CD4-positive, alpha-beta T cell treated with Interleukin-12 subunit alpha and Interleukin-12 subunit beta, for 1 hour (primary cell): ENCODE measurements at places on chromosomes 2 and 18.
A peak's percentile ranks its signal among the peaks of the same experiment; 100 is the strongest.

DNA sequence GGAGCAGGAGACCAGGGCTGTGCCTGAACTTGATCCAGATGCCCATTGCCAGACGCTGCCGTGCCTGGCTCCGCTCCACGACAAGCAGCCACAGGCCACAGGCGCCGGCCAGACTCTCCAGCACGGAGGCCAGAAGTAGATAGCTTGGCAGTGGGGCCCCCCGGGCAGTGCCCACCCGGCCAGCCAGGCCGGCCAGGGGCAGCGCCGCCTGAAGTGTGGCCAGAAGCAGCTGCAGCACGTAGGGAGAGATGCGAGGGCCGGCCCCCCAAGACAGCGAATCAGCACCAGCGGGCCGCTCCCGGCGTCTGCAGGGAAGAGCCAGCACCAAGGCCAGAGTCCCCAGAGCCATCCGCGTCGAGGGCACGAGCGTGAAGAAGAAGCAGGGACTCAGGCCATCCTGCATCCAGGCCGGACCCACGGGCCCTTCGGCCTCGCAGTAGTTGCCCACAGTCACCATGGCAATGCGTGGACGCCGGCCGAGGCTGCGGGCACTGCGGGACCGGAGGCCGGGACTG is 484 bp downstream of the ABCB6 start:
- DNase-seq = peak; percentile 18

DNA sequence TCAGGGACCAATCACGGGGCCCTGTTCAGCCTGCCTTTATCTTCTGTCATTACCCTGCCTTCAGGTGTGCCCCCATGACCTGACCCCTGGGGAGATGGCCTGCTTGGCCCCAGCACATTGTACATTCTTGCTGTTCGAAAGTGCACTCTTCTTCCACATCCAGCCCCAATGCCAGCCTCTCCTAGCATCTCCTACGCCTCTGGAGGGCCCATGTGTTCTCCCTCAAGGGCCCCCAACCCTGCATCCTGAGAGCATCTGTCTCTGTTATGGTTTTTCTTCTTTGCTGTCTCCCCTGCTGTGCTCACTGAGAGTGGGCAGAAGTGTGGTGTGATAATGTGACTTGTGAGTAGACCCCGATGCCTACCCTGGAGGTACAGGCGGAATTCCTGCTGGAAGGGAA is 41.5 kb upstream of the OTOS start:
- DNase-seq = no peak

DNA sequence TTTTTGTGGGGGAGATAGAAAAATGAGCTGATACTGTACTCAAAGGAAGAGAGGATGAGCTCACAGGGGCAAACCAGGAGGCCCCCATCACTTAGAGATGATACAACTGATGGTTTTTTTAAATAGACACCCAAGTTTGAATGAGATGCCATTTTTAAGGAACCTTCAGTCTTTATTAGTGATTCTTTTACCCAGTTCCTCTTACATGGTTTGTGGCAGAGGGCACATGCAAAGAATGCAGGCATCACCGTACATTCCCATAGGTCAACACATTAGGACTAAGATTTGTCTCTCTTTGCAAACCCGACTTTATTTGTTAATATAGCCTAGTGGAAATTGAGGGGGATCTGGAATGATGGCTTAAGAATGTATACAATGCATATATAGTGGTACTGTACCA is 250.9 kb downstream of the ASXL3 start:
- no peak for DNase-seq

- DNase-seq = no peak
These were observed 93.0 kb upstream of the ID2 start for GRCh38 chr2:8588831-8589191.

DNA sequence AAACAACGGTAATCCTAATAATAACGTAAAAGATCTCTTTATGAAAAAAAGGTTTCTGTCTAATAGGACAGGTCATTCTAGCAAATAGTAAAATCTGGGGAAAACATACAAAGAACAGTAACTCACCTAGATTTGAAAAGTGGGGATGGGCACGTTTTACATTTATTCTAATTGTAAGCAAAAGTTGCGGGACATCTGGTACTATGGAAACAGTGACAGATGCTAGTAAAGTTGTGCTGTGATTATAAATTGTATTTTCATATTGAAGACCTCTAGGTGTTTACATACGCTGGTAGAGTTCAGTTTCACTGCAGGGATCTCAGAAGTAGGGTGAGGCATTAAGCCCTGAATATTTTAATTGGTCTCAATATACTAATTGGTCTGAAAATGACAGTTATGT is 422.5 kb downstream of the DPP10 start:
- no peak for DNase-seq

GRCh38 chr2:157420771-157421323 is 23.0 kb downstream of the CYTIP start:
- peak; percentile 58 for DNase-seq

- DNase-seq = no peak
These were observed 175.5 kb downstream of the TPGS2 start for GRCh38 chr18:36653141-36653869.

GRCh38 chr18:44061438-44061837 is 619.2 kb upstream of the SETBP1 start:
- no peak for DNase-seq

- no peak for DNase-seq
These were observed 11.4 kb upstream of the ARHGAP25 start for GRCh38 chr2:68723181-68723580.

DNA sequence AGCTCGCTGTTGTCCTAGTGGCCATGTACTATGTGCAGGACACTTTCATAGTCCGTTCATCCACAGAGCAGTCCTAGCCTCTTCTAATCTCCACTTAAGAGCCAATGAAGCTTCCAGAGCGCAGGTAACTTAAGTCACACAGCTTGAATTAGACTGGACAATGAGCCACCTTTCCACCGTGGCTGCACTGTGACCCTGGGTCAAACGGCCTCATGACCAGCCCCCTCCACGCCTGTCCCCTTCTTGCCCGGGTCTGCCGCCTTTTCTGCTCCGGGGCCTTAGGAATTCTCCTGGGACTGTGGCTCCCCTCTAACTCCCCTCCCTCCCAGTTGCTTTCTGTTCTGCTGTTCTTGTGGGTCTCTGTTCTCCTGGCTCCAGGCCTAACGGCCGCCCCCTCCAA is 8.4 kb upstream of the PRKCE start:
- no peak for DNase-seq

DNA sequence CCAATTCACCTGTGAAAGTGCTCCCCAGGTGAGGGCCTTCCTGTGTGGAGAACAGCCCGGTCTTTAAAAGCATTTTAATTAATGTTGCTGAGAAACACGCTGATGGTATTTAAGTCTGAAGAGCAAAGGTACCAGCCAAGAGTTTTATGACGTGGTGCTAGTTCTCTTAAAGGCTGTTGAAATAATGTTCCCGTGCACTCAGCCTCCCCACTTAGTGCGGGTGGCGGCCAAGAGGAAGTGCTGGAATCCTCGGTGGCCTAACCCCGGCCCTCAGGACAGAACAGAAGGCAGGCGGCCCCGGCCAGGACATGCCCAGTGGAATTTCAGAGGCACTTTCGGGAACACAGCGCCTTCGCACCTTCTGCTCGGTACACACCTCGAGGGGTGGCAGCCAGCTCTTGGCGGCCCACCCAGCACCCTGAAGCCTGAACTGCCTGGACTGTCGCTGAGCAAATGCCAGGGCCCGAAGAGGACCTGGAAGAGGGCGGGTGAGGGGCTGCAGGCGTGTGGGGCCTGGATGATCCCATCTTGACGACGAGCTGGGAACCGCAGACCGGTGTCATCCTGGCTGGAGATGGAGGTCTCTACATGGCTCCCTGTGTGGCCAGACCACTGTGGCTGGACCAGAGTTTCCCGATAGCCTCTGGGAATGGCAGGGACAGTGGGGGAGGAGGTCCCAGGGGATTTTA is 142.9 kb downstream of the ASB1 start:
- DNase-seq = no peak

DNA sequence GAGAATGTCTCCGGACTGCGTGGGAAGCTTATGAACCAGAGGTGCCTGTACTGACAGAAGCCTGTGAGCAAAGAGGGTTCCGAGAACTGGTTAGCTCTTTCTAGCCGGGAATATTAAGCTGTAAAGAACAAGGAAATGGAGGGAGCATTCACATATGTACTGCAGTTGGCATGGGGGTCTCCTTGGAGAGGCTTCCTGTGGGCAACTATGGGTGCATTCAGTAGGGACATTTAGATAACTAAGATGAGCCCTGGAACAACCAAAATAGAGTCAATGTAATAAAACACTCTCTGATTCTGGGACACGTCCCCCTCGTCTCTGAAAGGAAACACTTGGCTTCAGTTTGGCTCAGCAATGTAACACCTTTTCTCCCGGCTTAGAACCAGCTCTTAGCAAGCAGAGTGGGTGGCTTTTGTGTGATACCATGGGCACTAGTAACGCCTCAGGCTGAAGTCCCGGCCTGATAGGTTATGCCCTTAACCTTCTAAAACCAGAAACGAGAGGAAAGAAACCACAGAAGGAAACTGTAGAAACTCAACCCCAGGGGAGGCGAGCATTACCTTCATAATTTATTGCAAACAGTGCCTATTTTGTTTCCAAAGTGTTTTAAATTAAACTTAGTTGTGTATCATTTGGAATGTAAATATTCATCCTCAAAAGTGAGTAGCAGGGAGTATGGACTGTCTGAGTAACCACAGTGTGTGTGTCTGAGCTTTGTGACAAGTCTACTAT is 48.8 kb upstream of the LPIN2 start:
- DNase-seq = peak; percentile 69

DNA sequence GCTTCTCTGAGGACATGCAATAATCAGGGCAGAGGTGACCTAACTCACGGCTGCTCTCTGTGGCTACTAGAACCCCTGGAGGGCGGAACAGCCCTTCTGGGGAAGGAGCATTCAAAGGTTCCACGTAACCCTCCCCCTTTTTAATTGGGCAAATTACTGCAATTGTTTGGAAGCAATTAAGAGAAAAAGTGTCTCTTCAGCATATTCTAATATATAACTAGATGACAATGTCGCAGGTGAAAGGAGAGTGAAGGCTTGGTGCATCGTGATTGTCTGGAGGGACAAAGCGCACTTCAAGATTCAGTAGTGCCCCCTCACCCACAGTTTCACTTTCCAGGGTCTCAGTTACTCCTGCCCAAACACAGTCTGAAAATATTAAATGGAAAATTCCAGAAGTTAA is 720.8 kb downstream of the DCDC2C start:
- DNase-seq = no peak

DNA sequence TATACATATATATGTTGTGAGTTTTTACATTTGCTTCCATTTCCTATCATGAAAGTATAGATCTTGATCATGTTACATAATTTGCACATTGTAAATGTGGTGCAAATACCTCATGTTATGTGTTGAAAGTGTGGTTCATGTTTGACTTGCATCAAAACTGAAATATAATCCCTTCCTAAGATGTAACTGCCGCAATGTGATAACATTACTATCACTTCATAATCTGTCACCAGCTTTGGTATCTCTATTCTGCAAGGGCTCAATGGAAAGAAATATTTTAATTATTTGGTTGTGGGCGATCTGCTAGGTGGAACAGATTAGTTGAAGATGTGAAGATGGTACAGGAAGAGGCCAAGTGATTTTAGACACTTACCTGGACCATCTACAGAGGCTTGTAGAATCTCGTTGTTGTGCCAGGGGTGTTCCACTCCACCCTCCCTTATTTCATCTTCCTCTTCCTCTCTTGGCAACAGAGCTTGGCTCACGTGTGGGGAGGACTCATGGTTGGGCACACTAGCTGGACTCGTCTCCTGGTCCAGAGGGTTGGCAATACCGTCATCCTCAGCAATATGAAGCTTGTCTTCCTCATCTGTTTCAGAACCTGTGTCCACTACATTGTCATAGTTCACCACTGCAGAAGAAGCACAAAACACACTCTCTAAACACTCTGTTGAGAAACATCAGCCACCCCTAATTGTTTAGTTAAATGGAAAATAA is 90.4 kb downstream of the ZEB2 start:
- DNase-seq = no peak

- no peak for DNase-seq
These were observed 146.7 kb downstream of the TSN start for GRCh38 chr2:121902171-121902591.

DNA sequence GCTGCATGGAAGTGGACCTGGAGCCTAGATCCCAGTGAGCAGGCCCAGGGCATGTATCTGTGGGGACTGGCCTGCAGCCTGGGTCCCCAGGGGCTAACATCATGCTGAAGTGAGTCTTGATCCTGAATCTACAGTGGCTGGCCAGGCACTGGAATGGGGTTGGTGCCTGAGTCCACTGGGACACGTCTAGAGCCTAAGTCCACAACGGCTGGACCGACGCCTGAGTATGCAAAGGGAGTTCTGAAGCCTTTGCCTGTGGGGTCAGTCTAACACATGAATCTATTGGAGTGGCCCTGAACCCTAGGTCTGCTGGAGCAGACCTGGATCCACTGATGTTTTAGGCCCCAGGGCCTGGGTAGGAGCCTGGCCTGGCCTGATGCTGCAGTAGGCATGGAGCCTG is 665.5 kb downstream of the DCDC2C start:
- DNase-seq = no peak

- no peak for DNase-seq
These were observed 13.1 kb upstream of the NR4A2 start for GRCh38 chr2:156345582-156345981.

DNA sequence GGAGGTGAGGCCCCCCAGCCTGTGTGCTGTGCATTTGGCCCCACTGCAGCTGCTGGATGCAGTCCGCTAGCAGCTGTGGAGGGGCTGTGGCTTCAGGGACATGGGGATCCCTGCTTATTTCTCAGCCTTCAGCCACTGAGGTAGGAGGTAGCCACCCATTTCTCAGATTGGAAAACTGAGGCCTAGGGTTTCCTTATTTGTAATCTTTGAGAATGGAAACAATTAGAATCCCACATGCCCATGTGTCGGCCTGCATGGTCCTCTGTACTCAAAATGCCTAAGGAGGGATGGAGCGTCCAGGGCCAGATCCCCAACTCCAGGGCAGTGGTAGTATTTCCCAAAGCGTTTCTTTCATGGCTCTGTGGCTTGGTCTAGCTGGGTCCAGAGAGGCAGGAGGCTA is 42.1 kb downstream of the TOGARAM2 start:
- DNase-seq = no peak

DNA sequence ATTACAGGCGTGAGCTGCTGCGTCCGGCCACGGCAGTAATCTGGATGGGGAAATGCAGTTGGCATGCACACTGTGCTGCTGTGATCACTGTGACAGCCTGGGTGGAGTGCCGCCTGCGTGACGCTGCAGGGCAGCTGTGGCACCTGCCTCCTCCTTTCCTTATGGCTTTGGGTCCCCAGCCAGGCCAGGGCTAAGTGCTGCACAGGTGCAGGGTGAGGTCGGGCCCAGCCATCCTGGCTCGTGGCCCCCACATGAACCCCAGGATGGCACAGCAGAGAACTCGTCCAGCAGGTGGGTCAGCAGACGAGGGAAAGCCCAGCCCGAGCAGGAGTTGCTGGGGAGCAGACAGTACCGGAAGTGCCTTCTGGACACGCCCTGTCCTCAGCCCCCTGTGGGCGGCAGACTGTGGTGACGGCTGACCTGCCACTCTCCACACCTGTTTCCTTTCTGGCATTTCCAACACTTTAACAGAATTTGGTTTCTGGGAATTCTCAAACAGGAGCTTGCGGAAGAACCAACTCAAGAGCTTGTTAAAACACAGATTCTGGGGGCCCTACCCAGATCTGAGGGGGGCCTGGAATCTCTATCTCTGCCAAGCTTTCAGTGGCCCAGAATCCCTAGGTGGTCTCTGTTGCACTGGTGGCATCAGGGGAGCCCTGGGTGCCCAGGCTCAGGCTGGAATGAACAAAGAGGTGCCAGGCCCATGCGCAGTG is 16.9 kb downstream of the HS1BP3 start:
- DNase-seq = no peak
